ENCODE measurements at places on chromosomes 12 and 14. TPM values are rescaled to one million over a fixed set of nuclear protein-coding genes. Genes with fewer than 3 reads are reported as not detected.

DNA sequence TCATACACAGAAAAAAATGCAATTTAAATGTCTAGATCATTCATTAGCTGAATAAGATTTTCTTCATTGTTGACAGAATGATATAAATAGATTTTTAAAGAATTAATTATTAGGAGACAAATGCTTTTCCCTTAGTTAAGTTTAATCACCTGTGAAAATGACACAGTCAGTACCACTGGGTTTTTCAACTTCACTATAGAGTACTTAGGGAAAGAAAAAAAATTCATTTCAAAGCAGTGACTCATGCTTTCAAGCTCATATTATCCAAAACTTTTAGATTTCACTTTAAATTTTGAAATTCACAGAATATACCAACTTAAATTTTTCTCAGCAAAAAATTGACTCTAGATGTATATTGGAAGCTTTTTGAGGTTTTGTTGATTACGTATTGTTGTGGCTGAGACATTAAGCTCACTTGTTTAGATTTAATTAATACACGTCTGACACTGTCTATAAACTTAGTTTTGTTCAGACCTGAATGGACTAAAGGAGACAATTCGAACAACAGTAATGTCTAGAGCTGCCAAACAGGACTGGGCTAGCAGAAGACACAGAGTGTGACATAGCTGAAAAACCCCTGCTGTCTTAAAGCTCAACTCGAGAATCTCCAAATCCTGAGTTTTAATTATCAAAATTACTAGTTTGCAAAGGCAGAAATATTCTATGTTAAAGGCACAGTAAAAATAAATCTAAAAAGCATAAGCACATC, 1.6 kb downstream of the MGAT4C start:
- DNase-seq = no peak

DNA sequence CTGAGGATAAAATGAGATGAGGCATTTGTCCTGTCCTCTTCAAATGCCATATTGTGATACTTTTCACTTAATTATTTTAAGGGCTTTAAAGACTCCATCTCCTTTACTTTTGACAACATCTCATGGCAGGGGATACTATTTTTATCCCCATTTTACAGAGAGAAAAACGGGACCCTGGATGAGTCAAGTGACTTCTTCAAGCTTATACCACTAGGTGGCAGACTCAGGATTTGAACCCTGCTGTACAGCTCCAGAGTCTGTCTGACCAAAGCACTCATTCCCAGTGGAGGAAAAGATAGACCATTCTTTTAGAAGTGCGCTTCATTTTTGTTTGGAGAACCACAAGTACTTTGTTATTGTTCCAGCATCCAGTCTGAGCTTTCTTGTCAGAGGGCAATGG, 1.7 kb upstream of the SMOC1 start:
- DNase-seq = peak; percentile 63

GRCh38 chr14:99318091-99318958, 46.3 kb upstream of the BCL11B start:
- peak; percentile 57 for DNase-seq

DNA sequence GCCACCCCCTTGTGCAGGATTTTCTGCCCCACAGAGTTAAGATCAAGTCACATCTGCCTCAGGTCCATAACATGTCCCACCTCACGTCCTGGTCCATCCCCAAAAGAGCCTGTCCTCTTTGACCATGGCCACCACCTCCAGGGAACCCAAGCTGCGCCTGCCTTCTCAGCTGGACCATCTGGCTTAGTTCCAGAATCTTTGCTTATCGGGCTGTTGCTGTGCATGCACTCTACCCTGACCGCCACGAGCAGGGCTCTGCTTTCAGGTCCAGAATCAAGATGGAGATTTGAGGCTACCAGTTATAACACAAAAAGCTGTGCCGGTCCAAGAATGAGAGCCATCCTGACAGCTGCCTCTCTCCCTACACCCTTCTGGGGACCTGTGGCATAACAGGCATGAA, 326.7 kb downstream of the DPF3 start:
- no peak for DNase-seq

DNA sequence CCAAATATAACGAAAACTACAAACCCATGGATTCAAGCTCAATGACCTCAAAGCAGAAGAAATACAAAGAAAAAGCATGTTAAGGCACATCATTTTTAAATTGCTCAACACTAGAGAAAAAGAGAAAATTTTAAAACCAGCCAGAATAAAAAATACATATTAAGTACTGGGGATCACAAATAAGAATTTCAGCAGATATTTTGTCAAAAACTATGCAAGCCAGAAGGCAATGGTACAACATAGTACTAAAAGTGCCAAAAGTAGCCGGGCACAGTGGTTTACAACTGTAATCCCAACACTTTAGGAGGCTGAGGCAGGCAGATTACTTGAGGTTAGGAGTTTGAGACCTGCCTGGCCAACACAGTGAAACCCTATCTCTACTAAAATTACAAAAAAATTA, 10.2 kb downstream of the SGPP1 start:
- DNase-seq = no peak

DNA sequence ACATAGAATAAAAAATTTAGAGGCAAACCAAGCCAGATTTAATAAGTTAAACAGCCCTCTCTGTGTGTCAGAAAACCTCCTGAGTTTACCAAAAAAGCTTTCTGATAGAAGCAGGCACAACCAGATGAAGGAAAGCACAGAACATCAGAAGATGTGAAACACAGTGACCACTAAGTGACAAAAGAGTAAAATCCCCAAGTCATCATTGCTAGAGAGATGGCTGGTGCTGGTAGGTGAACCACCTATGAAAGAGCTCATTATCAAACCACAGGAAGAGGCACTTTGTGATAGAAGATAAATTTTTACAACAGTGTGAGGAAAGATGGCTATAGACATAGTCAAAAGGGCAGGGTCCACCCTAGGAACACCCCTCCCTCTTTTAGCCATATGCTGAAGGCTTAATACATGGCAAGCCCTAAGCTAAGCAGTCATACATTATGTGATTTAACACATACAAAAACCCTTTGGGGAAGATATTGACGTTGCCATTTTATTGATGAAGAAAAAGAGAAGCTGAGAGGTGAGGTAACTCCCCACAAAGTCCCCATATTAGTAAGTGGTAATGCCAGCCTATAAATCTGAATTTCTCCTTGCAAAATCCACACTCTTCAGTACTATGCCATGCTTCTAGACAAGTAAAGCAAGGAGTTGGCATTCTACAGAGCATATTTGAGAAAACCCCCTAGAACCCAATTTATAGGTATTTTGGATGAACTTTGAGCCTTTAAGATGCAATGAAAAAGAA, 449.9 kb downstream of the LRIG3 start:
- DNase-seq = no peak

- DNase-seq = no peak
Observed at GRCh38 chr12:8894378-8894777, 19.9 kb upstream of the PHC1 start.

DNA sequence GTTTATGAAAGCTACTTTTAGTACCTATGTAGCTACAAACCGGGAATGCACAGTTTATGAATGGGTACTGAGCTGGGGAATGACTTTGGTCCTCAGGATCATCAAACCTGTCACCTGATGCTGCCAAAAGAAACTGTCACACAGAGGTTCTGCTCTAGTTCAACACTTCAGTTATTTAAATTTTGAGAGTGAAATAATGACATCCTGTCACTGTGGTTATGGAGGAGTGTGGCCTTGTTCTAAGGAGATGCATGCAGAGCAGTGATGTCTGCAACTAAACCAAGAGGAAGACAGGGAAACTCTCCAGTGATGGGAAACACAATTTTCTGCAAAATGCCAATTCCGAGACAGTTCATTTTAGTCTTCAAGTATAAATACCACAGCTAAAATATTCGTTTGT, 4.8 kb upstream of the AEBP2 start:
- no peak for DNase-seq

GRCh38 chr12:84290168-84290567, 622.4 kb downstream of the SLC6A15 start:
- DNase-seq = no peak

DNA sequence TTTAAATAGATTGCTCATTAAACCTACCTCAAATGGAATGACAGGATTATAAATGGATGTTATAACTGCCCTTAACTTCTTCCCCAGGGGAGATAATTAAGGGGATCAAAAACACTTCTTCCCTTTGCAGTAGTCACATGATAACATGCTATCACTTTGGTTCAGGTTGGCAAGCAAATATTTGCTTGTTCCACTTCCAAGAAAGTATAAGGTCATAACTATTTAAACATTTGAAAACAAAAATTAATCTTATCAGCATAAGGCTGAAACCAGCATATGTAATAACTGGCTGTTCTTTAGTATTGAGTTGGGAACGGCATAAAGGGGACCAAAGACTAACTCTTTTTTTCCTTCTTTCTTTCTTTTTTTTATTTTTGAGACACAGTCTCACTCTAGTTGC, 2.4 kb upstream of the LYZ start:
- no peak for DNase-seq

DNA sequence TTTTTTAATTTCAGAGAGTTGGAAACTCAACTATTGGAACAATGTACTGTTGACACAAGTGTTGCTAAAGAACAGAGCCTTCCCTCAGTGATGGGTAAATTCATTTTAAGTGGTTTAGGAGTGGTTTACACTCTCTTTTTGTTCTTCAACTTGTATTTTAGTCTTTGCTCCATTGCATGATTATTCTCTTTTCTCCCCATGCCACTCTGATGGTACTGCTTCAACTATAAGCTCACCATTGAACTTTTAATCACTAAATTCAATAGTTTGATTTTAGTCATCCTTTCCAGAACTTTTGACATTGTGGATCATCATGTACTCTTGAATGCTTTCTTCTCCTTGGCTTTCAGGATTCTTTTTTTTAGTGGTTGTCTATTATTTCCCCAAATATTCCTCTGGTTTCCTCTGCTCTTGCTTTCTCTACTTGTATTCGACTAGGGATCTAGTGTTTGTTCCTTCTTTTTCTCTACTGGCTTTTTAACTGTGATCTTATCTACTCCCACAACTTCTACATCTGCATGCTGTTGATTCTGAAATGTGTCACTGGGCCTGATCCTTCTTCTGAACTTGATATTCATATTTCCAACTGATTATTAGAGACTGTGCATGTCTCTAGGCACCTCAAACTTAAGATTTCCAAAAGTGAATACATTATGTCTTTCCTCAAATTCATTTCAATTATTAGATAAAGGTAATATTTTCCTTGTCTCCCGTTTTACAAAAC, 15.4 kb downstream of the ACTR10 start:
- no peak for DNase-seq

DNA sequence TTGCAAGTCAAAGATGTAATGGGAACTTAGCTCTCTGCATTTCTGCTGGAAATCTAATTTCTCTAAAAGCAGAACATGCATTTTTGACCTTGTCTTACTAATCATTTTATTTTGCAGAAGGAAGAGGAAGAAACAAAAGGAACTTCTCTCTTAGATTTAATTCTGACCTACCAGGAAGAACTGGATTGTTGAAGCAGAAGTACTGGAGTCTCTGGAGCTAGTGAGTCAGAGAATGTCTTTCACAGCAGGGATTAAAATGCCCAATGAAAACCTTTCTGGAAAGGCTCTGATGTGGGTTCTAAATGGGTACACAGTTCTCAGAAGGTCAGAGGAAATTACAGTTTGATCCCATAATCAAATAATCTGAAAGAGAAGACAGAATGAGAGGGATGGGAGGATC, 70.8 kb upstream of the GNG2 start:
- no peak for DNase-seq

DNA sequence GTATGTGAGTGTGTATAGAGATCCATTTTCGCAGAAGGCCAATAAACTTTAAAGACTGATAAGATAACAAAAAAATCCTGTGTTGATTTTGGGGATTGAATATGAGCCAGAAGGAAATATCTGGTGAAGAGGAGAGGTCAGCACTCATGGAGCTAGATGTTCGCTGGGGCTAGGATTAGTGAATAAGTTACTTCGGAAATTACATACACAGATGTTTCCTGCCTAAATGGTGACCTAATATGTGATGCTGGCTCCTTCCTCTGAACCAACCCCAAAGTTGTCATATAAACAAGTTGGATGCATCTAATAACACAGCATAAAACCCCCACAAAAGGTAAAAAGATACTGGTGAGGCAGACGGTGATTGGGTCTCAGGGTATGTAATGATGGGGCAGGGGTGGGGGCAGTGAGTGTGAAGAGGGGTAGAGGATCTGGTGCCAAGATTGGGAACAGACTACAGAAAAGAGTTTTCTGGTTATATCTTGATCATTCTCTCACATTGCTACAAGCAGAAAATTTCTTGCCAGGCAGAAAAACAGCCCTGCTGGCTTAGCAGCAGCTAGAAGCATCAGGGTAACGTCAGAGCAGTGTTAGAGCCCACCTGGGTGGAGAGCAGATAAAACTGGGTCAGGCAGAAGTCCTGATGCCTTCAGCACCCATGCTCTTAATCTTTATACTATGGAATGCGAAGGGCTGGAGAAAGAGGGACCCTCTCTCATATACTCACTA, 140.4 kb upstream of the GZMB start:
- no peak for DNase-seq

DNA sequence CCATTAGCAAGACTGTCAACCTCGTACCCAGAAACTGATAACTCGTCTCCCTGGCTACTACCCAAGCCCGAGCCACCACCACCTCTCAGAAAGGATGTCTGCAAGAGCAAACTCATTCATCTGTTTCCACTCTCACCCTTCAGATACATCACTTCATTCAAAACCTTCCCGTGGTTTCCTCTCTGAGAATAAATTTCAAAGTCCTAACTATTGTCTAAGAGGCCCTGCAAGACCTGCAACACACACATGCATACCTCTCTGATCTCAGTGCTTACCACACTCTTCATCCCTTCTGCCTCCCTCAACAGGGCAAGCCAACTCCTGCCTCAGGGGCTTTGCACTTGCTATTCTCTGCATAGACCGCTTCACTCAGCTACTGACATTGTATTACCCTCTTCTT, 40.6 kb downstream of the PPP1R13B start:
- DNase-seq = no peak

DNA sequence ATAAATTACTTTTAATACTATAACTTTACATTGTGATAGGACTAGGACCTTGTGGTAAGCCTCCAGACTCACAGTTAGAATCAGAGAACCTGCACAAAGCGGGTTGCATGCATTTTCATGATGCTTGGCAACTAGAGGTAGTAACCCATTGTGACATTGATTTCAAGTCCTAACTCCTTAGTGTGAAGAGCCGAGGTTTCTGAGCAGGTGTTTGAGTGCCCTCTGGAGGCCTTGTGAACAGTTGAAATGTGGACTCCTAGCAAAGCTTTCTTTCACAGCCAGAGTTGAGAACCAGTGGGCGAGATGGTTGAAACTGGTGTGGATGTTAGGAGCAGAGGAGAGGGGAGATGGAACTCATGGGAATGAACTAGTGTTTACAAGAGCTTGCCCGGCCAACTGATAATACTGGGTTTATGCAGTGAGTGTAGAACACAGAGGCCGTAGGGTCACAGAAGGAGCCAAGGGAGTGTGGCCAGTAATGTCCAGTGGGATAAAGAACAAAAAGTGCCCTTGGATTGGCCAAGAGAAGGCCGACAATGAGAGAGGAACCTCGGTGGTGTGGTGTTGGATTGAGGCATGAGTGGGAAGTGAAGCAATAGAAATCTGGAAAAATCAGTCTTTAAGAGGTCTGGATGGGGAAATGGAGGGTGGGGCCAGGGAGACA, 10.9 kb downstream of the ZNF664 start:
- peak; percentile 35 for DNase-seq

The VDR gene
- total RNA-seq = 0.03 TPM

The NANOG gene
- total RNA-seq = 147 TPM

The ASB8 gene
- total RNA-seq = 8.5 TPM

The DHH gene
- total RNA-seq = not detected

The CTSG gene
- 0.10 TPM for total RNA-seq

The TESPA1 gene
- not detected for total RNA-seq

The CMTM5 gene
- 0.14 TPM for total RNA-seq

The FIGNL2 gene
- total RNA-seq = 5.8 TPM

The PSMD9 gene
- 39.2 TPM for total RNA-seq
